ENCODE measurements at places on chromosomes 6 and 20. TPM values are rescaled to one million over a fixed set of nuclear protein-coding genes. Genes with fewer than 3 reads are reported as not detected.

DNA sequence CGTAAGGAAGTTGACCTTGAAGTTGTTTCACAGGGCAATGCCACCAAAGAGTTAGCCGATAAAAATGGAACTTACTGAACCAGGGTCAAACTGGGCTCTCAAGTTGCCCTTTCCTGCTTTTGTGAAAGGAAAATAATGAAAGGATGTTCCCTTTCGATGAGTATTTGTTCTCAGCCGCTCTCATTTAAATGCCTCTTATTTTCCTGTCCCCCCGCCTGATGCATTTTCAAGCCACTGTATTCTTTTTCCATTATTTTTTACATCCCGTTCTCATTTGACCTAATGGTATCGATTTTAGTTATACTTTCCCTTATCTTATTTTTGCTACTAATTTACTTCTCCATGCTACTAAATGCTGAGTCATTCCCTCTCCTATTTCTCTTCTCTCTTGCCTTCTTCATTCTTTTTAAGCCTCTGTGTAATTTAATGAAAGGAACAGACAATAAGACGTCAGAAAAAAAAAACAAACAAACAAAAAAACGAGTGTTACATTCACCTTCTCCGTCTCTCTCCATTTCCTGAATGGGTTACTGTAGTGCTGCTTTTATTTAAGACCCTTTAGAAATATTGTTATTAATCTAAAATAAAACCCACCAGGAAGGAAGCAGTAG, 655 bp upstream of the NDUFAF4 start:
- peak overlapping the region; percentile 85 for H3K27ac ChIP-seq
- peak overlapping the region; percentile 90 for H3K4me3 ChIP-seq
- DNase-seq = no peak
- H3K36me3 ChIP-seq = no peaks in the 10 kb centered on the region
- H3K4me1 ChIP-seq = no peaks in the 10 kb centered on the region

DNA sequence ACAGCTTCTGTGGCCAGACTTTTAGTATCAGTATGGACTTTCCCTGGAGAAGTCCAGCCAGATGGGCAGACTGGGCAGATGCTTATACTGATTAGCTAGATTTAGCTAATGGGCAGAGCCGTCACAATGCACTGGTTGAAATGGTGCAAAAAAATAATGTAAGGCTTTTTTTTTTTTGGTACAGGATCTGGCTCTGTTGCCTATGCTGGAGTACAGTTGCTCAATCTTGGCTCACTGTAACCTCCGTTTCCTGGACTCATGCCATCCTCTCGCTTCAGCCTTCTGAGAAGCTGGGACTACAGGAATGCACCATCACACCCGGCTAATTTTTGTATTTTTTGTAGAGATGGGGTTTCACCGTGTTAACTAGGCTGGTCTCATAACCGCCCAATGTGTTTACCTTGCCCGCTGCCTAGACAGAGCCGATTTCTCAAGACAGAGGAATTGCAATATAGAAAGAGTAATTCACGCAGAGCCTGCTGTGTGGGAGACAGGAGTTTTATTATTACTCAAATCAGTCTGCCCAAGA, 16.4 kb upstream of the KIFC1 start:
- no peak overlapping the region for H3K4me3 ChIP-seq
- no peaks in the 10 kb centered on the region for H3K36me3 ChIP-seq
- peak overlapping the region; percentile 85 for H3K27ac ChIP-seq

TRIM15 gene
- not detected for total RNA-seq

DNA sequence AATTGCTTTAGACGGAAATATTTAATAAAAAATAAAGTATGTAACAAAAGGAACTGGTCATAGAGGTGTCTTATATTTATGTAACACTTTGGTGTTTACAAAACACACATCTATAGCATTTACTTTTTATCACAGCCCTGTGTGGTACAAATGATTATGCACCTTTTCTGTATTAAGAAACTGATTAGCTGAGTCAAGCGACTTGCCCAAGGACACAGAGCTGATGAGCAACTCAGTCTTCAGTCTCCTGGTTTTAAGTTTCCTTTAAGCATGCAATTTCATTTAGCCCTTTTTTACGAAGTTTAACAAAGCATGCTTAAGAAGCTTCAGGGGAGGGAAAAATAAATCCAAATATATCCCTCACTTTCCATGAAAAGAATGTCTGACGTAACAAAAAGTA, 2.5 kb downstream of the DCDC2 start:
- H3K4me3 ChIP-seq = no peak overlapping the region
- H3K27ac ChIP-seq = no peak overlapping the region

GRCh38 chr6:100121854-100122609, 128.0 kb upstream of the MCHR2 start:
- DNase-seq = no peak
- H3K27ac ChIP-seq = no peak overlapping the region
- no peaks in the 10 kb centered on the region for H3K27me3 ChIP-seq
- H3K4me3 ChIP-seq = no peak overlapping the region

DNA sequence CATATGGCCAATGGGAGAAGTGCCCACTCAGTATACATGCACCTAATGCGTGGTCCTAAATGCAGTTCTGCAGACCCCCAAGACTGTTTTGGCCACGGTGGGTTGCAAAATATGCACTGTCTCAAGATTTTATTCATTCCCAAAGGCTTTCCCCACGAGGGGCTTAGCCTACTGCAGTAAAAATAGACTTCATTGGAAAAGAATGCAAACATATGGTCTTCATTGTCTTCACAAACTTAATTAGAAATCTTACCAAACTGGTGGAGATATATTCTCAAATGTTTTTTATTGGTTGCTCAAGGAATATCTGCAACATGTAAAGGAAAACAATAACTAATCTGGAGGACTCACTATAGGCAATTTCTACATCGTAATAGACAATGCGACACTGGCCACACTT, 31.6 kb upstream of the PRL start:
- no peaks in the 10 kb centered on the region for H3K4me1 ChIP-seq
- no peak overlapping the region for H3K27ac ChIP-seq
- no peak overlapping the region for H3K4me3 ChIP-seq
- no peaks in the 10 kb centered on the region for H3K27me3 ChIP-seq

GRCh38 chr20:20820785-20821483, 108.5 kb upstream of the RALGAPA2 start:
- H3K27ac ChIP-seq = no peak overlapping the region
- DNase-seq = no peak
- H3K36me3 ChIP-seq = no peaks in the 10 kb centered on the region
- no peak overlapping the region for H3K4me3 ChIP-seq
- H3K27me3 ChIP-seq = no peaks in the 10 kb centered on the region
- H3K4me1 ChIP-seq = no peaks in the 10 kb centered on the region

C4B gene
- total RNA-seq = 50.5 TPM

LPA gene
- not detected for total RNA-seq

MAK gene
- total RNA-seq = not detected

DNA sequence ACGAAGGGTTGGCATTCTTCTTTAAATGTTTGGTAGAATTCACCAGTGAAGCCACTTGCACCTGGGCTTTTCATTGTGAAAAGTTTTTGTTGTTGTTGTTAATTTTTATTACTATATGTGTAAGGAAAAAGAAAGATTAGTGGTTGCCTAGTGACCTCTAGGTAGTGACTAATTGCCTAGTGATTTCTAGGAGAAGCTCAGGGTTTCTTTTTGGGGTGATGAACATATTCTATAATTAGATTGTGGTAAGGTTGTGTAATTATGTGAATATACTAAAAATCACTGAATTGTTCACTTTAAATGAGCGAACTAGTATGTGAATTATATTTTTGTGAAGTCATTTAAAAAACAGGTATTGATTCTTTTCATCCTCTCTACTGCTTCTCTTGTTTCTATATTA, 123.8 kb upstream of the TMEM170B start:
- H3K27ac ChIP-seq = no peak overlapping the region
- no peaks in the 10 kb centered on the region for H3K36me3 ChIP-seq
- DNase-seq = no peak
- H3K4me1 ChIP-seq = no peaks in the 10 kb centered on the region
- H3K4me3 ChIP-seq = no peak overlapping the region

ERVFRD-1 gene
- total RNA-seq = not detected

All from uterus (tissue), 4 donors.